ENCODE measurements at places on chromosomes 3 and 15.

- DNase-seq: no peak
Measured at GRCh38 chr3:179450901-179451264, 387 bp downstream of the GNB4 start.

GRCh38 chr3:16377196-16377595, 112.2 kb downstream of the OXNAD1 start:
- no peak for DNase-seq

DNA sequence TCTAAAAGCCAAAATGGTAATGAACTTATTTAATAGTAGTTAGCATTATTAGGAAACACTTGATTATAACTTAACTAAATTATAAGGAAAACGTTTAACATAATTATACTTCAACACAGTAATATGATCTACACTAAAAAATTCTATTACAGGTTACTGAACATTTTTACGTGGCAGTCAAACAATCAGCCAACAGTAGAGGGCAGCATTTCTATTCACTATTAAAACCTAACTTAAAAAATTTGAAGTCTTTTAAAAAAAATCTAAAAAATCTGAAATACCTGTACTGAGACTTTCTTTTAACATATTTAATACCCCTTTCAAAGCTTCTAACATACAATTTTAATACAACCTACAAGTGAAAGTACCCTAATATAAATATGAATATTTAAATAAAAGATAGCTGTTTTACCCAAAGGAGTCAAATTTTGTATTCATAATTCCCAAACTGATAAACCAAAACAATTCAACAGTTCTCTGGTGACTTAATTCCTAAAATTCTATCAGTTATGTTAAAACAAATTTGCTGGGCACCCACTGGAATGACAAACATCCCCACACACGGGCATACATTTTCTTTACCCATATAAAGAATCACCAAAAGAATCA, 41.5 kb downstream of the DLG1 start:
- peak; percentile 35 for DNase-seq

DNA sequence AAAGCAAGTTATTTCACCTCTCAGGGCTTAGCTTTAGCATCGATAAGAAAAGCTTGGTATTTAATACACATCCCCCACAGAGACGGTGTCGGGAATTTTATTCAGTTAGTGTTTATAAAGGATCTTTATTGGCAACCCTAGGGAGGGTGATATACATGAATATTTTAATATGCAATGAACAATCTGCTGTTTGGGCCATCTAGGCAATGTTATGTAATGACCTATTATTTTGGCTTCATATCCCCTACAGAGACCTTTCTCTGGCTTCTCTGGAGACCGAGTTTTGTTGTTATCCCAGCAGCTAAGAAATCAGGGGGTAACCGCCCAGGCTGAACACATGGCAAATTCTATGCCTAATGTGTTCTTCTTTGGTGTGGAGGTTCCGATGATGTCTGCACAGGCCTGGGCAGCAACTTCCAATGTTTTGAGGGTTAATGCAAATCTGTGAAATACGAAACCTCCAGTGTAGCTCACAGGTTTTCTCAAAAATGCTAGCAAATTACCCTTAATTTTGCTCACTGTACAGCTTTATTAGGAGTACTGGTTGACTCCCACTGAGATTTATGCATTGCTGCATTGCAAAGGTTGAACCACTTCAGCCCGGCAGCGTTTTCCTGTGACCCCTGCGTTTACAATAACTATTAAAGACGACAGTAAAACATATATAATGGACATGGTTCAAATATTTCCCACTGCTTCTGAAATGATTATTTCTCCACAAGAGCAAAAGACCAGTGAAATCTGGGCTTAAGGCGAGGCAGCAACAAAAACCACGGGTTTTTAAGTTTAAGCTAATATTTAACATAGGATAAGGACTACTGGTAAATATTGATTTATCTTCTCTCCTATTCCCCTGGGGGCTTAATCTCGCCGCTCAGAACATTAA, 298.3 kb upstream of the NR2E3 start:
- DNase-seq: no peak

DNA sequence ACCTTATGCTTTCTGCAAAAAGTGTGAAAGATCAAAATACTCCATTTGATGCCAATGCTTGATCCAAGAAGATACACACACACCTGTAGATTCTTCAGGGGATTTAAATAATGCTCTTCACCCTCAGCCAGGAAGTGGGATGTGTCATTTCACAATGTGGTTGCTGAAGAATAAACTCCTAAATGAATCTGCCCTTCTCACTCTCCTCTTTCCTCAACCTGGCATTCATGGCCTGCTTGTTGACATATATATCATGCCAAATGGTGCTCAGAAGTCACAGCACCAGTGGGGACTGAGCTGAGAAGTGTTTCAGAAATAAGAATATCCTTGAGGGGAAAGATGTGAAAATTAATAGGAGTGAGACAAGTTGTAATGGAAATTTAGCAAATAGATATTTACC, 146.6 kb upstream of the ARHGEF26 start:
- DNase-seq: no peak

- DNase-seq: no peak
Measured at GRCh38 chr3:98038286-98038685, 3.2 kb upstream of the GABRR3 start.

DNA sequence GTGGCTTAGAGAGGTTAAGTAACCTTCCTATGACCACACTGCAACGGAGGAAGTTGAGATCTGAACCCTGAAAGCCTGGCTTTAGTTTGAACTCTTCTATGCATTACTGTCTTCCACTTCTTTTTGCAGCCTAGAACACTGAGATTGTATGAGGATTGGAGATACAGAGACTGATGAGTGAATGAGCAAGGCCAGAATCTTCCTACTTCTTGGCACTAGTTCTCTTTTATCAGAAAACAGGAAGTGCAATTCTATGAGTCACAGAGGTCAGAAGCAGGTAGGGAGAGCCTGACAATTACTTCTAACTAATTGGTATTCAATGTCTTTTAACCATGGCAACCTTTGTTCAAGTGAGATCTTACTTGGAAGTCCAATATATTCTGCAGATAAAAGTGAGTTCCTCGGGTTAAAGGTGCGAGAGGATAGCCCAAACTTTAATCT, 219.0 kb downstream of the SHQ1 start:
- no peak for DNase-seq

DNA sequence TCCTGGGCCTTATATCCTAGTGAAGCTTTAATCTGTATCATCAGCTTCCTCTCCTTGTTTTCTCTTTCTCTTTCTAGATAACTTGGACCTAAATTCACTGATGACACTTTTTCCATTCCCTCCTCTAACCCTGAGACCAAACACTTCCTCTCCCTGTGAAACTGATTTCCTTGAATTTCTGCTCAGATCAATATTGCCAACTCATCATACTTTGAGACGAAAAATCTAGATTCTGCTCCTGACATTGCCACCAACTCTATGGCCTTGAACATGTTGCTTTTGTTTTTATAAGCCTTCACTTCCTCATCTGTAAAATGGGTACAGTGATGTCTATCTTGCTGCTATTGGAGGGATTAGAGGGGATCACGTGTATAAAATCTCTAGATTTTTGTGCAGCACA, 42.7 kb upstream of the RASGRF1 start:
- no peak for DNase-seq

DNA sequence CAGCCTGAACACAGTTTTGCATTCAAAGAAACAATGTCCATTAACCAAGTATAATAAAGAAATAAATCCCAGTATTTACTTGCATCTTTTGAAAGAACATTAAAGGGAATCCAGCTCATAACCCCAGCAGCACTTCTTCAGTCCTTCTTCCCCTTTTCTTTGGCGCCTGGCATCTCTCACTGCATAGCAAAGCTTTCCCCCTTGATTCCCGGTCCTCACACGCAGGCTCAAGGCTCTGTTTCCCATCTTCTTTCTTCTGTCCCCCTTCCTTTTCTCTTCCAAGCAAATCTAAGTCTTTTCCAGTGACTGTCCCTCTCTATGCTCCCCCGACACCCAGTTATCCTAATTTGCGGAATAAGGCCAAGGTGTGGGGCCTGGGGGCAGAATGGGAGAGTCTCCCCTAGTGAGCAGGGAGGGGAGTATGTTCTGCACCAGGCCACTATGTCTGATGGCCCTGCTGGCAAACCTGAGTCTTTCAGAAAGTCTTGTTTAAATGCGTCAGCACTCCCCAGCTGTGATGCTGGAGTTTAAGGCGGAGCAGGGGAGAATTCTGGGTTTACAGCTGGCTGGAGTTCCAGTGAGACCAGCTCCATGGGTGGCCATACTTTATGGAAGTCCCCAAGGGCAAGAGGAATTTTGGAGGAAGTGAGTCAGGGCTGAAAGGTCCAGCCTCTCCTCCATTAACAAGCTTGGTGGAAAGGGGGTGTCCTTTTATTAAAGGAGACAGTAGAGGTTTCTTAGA, 42.1 kb downstream of the GOLGA6A start:
- DNase-seq: no peak

- no peak for DNase-seq
Measured at GRCh38 chr15:92617549-92618520, 37.7 kb downstream of the FAM174B start.

GRCh38 chr3:154778057-154778456, 302.1 kb upstream of the MME start:
- no peak for DNase-seq
